ENCODE measurements at places on chromosomes 3 and 15.

- DNase-seq: no peak
Measured at GRCh38 chr3:36893826-36894225, 51.0 kb downstream of the TRANK1 start.

GRCh38 chr15:22904736-22905135 is 66.3 kb downstream of the NIPA2 start:
- DNase-seq: no peak

GRCh38 chr15:49155834-49156627 is 632 bp upstream of the COPS2 start:
- DNase-seq: no peak

- no peak for DNase-seq
Measured at GRCh38 chr3:49781415-49782199, 4.7 kb downstream of the IP6K1 start.

DNA sequence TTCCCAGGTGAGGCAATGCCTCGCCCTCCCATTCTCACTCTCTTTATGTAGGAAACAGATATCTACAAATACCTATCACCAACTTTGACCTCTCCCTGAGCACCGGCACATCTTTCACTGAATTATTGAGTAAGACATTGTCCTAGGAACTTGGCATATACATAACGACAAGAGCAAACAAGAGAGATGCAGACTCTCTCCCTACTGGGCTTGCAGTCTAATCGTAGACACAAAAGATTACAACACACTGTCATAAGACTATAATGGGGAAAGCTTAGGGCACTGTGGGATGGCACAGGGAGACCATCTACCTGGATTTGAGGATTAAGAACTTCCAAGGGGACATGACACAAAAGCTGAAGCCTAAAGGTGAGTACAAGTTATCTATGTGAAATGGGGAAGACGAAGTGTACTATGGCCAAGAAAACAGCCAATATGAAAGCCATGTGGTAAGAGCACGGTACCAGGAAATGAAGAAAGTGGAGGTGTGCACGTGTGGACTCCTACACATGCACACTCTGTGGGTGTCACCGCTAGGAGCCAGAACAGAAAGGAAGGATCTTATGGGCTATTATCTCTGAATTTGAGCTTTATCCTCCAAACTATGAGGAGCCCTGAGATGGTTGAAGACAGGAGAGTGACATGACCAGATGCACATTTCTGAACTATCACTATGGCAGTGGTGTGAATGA is 218.8 kb upstream of the STRIT1 start:
- no peak for DNase-seq

DNA sequence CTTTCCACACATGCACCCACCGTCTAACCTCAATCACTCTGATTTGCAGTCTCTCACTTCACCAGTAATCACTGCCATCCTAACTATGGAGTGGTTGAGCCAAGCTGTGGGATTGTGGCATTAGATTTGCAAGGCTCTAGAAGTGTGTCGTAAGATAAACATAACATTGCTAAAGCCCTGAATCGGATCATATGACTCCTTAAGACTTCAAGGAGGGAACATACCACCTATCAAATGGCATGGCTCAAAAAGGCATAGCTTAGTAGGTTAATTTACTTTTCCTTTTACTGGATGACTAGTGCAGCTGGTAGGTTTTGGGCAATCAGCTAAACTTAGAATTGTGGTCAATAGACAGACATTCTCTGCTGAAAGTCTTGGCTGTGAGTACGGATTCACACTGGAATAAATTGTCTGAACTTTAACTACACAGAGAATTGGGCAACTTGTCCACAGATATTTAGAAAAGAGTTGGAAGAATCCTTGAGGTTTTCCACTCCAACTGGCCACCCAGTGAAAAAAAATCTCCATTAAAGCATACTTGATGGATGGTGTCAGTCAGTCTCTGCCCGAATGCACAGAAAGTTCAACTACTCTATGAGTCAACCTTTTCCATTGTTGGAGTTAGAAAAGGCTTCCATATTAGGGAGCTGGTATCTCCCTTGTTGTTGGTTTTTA is 476.7 kb upstream of the CBLB start:
- DNase-seq: no peak

GRCh38 chr15:67806536-67806935 is 18.8 kb upstream of the SKOR1 start:
- DNase-seq: peak; percentile 44

- no peak for DNase-seq
Measured at GRCh38 chr3:29639578-29640290, 358.9 kb downstream of the RBMS3 start.

GRCh38 chr3:60125686-60126085 is 1075.9 kb upstream of the CFAP20DC start:
- no peak for DNase-seq

DNA sequence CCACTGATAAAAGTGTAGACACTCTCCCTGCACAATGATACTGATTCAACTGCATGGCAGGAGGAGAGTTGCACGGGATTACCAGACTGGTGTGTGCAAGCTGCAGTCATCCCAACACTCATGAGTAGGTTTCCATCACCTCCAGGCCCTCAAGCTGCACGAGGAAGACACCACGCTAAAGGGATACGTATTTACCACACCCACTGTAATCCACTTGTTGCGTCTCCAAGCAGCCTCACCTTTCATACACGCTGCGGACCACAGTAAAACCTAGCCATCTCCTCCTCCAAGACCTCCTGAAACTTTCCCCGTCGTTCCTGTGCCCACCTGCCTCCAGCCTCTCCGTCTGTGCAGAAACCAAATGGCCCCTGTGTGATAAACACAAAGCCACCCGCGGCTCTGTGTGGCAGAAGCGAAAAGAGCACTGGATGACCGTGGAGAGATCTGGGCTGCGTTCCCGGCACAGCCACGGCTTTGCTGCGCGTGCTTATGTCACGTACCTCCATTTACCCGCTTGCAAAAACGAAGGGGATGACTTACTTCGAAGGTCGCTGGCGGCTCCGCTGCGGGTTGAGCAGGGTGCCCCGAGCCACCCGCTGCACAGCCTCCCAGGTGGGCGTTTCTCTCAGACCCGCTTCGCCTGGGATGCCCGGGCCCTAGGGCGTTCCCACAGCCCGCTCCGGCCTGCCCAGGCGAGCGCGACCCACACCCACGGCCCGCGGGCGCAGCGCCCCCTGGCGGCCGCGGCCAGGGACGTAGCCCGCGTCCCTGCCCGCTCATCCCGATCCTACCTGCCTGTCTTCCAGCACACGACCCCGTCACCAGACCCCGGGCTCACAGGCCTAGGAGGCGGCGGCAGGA is 643 bp downstream of the ABCC5 start:
- peak; percentile 82 for DNase-seq

GRCh38 chr3:118973050-118973449 is 61.6 kb downstream of the IGSF11 start:
- no peak for DNase-seq

GRCh38 chr15:52115598-52116427 is 3.2 kb upstream of the BCL2L10 start:
- no peak for DNase-seq

DNA sequence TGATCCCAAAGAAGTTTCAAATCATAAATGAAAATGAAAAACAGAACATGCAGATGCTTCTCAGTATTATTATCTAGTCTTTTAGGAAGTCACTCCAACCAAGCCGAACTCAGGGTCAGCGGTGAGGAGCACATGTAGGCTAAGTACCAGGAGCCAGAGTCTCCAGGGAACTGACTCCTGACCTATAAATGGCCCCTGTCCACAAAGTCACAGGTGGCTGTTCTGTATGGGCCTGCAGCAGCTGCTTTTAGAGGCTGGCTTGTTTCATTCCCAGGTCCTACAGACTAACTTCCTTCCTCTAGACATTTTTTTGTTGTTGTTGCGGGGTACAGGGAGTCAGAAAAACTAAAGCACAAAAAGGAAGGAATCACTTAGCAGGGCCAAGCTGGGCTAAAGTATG is 54.6 kb downstream of the DAPK2 start:
- no peak for DNase-seq

DNA sequence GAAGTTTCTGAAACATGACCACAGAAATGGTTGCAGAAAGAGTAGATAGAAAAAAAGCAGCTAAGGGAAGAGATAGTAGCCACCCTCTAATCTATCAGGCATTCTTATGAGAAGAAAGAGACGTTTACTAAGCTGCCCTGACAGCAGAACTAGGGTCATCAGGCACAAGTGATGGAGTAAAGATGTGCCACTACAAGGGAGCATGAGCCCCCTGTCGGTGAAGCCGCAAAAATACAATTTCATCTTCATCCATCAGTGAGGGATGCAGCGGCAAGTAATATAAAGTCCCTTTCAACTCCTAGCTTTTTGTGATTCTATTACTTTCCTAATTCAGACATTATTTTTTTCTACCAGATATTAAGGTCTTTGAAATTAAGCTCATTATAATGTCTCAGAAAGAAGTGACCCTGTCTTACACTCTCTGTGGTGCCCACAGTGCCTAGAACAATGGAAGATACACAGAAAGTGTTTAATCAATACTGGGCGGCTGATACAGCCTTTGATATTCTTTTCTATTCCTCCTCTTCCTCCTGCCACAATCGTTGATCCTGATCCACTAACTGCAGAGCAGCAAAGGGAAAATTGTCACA is 651.6 kb downstream of the NTRK3 start:
- no peak for DNase-seq

DNA sequence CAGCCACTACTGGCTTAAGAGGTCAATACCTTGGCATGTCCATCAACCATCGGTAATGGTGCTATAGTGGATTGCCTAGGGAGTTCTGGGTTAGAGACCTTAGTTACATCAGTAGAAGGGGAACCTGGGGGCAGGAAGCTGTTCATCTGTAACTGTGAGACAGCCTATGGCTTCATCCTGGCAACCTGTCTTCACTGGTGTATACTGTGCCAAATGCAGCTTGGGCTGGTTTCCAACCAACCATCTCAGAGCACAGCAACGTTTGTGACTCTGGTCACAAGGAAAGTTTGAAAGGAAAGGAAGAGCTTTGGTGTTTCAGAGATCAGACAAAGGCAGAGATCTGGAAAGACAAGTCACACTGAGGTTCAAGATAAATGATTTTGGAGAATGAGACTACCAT is 93.8 kb downstream of the TJP1 start:
- DNase-seq: no peak

DNA sequence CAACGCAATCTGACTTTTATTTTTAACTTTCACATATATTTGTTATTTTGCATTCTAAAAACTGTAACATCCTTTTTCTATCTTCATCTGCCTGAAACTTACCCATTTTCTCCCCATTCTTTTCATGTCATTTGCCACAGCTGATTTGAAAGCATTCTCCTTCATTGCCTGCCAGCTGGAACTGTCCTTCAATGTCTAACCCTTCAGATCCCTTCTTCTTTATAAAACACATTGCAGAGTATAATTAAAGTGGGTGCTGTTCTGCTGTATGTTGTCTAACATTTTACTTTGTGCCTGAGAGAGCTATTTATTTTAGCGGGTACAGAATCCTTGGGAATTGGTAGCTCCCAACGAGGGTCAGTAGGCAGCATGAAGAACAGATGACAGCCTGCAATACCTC is 827.4 kb downstream of the IGSF11 start:
- DNase-seq: no peak

- DNase-seq: no peak
Measured at GRCh38 chr3:39122813-39123212, 15.3 kb downstream of the TTC21A start.

- no peak for DNase-seq
Measured at GRCh38 chr3:15664144-15664543, 62.6 kb downstream of the BTD start.

- no peak for DNase-seq
Measured at GRCh38 chr3:13187593-13187992, 114.4 kb upstream of the IQSEC1 start.
